Karpas-422 (cell line): ENCODE measurements at places on chromosomes 12 and 14.

GRCh38 chr14:95700221-95700976 lies 13.5 kb downstream of the TCL1A start:
- DNase-seq = no peak

DNA sequence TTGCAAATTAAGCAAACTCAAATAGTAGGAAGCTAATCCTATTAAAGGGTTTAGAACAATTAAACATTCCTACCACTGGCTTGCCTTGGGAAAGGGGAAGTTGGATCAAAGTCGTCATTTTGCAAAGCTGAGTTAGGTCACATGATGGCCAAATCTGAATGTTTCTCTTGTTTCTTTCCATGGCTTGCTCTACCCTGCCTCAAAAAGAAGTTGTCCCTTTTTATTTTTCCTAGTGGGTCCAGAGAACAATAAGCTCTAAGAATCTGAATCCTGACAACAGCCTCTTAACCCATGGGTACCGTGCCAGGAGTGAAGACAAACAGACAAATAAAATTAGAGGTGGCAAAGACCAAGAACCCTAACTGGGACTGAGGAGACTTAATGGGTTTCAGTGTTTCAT lies 26.2 kb upstream of the NPFF start:
- DNase-seq = no peak

- no peak for DNase-seq
Observed at GRCh38 chr12:75766263-75767160, 255.1 kb upstream of the KRR1 start.

GRCh38 chr12:68356060-68356695 lies 24.0 kb upstream of the MDM1 start:
- DNase-seq = no peak

DNA sequence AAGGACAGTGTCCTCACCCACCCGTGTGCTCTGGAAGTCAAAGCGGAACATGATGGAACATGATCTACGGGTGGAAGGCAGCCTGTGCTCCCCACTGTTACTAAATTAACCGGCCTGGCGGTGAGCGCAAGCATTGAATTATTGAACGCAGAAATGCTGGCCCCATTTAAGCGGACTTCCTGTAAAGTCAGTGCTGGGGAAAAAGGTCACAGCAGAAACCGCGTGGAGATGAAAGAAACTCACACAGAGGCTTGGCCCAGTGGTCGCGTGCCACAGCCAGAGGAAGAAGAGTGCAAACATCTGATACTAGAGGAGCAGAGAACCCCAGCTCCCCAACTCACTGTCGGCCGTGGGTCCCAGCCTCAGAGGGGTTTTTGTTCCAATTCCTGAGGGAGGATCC lies 321.2 kb downstream of the ADGRD1 start:
- DNase-seq = no peak

DNA sequence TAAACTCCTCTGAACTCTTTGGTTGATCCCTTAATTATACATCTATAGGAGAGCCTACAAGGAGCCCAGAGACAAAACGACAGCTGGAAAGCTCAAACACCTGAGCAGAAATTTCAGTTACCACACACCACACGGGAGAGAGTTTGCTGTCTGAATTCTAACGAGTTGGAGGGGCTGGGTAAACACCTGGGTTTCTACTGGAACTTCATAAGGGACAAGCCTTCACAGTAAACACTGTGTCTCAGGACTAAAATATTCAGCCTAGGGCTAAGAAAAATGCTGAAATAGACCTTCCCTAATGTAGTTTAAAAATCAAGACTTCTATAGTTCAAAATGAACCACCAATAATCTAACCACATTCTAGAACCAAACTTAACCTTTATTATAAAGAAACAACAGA lies 9.6 kb upstream of the ANO2 start:
- no peak for DNase-seq

- DNase-seq = no peak
Observed at GRCh38 chr12:15600223-15600935, 188.8 kb downstream of the EPS8 start.
